ENCODE measurements at places on chromosomes 2 and 18.

- DNase-seq = no peak
Measured at GRCh38 chr18:38539371-38539770, 973.8 kb upstream of the CELF4 start.

GRCh38 chr2:150526827-150527226 is 39.4 kb upstream of the RND3 start:
- DNase-seq = no peak

DNA sequence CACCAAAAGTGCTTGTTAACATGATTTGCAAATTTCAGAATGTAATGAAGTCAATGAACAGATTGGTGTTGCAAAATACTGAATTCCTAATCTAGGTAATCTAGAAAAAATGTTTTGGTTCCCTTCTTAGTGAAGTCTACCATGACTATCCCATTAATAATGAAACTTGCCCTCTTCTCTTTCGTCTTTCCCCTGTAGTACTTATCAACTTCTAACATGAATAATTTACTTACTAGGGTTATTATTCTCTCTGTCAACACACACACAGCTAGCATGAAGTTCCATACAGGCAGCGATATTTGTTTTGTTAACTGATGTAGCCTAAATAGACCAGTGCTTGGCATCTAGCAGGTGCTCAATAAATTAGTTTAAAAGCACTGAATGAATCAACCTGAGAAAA is 160.2 kb downstream of the NCK2 start:
- DNase-seq = no peak

DNA sequence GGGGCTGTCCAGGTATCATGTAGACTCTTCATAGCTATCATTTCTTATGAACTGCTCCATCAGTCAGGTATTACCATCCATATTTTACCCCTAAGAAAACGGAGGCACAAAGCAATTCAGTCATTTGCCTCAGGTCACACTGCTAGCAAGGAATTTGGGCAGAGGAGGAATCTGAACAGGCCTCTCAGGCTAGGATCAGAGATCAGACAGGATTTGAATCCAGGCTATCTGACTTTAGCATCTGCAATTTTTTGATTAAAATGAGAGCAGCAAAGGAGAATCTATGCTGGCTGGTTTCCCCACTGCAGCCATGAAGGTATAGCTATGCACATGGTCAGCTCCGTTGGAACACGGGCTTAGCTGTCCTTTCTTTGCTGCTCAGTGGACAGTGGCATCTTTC is 60.1 kb downstream of the TACR1 start:
- no peak for DNase-seq

GRCh38 chr18:13120255-13120654 is 98.3 kb upstream of the LDLRAD4 start:
- no peak for DNase-seq

- DNase-seq = no peak
Measured at GRCh38 chr18:12394428-12394827, 13.3 kb upstream of the PRELID3A start.

GRCh38 chr2:96538487-96539214 is 2.1 kb downstream of the ARID5A start:
- DNase-seq = peak; percentile 94

- DNase-seq = no peak
Measured at GRCh38 chr18:32910694-32911296, 138.0 kb upstream of the KLHL14 start.

DNA sequence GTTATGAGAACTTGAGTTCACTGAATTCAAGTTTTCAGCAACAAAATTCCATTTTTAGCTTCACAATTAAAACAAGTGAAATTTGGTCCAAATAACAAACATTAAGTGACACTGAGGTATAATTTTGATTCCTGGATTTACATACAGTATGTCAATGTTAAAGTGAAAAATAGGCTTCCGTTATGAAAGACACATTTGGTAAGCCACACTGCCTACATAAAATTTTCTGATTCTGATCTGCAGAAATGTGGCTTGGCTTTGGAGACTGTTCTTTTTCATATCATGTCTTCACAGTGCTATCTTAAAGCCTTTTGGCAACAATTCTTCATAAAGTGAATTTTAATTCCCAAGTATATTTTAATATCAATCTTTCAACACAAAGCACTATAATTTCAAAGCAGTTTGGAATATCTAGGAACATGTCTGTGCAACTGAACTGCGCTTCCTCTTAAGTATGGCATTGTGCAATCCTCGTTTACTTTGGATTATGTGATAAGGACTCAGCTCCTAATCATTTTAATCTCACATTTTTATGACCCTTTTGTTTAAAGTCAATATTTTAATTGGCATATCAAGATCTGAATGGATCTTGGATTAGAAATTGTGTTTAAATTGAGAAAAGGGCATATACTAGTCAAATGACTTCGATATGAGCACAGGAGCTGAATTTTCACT is 60.0 kb downstream of the RBMS1 start:
- no peak for DNase-seq

DNA sequence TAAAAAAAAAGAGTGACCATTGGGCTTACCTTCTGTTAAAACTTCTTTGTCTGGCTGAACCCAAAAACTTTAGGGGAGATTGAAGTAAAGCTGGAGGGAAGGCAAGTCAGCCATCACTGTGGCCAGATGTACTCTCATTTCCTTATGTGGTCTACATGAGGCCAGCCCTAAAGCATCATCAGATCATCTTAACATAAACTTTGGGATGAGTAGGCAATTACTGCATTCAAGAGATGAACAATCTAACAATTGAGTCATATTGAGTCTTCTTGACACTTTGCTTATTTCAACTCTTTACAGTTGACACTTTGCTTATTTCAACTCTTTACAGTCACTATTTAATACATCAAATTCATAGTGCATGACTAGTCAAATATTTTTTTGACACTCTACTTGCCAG is 155.6 kb downstream of the QPCT start:
- no peak for DNase-seq

DNA sequence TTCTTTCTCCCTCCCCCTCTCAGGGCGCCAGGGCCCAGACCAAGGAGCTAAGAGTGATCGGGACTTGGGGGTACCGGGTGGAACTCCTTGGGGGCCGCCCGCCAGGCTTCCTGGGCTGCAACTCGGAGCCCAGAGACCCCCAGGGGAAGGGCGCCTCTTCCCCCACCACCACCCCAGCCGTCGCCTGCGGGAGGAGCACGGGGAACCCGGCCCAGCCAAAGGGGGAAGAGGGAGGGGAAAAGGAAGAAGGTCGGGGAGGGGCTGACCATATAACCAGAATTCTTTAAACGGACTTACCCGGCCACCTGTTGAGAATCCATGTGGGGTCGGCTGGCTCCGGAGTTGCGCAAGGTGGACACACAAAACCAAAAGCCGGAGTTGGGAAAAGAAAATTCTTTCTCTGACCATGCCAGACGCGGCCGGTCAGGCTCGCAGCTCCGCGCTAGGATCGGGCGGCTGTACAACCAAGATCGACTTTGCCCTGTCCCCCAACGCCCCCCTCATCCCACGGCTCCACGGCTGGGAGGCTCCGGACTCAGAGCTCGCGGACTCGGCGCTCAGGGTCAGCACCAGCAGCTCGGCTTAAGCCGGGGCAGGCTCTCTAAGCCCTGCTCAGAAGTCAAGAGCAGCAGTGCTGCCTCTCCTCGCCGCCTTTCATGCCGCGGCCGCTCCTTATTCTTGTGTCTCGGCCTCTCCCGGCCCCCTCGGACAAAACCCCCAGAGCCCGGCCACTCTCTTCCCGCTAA is 6.3 kb upstream of the SIX3 start:
- DNase-seq = no peak

- DNase-seq = no peak
Measured at GRCh38 chr18:76847916-76848315, 25.6 kb downstream of the ZNF236 start.

- no peak for DNase-seq
Measured at GRCh38 chr2:65622499-65622898, 190.1 kb upstream of the SPRED2 start.

DNA sequence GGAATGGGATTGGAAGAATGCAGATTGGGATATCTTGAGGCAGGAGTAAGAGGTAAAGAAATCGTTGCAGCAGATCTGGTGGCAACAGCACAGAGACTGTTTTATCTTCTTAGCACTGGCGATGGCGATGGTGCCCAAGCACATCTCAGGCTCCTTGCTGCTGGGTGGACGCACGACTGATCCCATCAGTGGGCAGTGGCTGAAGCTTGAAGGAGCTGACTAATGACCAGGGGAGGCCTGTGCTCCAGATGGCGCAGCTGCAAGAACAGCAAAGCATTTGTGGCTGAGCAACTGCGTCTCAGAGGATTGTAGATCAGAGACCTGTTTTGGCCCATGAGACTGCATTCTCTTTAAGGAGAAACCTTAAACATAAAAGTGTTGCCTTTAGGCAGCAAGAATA is 54.6 kb downstream of the GALR1 start:
- DNase-seq = no peak

- no peak for DNase-seq
Measured at GRCh38 chr2:209463226-209463625, 39.4 kb downstream of the MAP2 start.

GRCh38 chr18:62781893-62782292 is 66.6 kb downstream of the PHLPP1 start:
- no peak for DNase-seq

GRCh38 chr2:19885791-19886190 is 16.0 kb downstream of the TTC32 start:
- DNase-seq = no peak

Measured in CD8-positive, alpha-beta T cell (primary cell).